ENCODE measurements at places on chromosomes 3 and 15.

- DNase-seq = no peak
Observed at GRCh38 chr3:140164922-140165590, 230.1 kb downstream of the CLSTN2 start.

DNA sequence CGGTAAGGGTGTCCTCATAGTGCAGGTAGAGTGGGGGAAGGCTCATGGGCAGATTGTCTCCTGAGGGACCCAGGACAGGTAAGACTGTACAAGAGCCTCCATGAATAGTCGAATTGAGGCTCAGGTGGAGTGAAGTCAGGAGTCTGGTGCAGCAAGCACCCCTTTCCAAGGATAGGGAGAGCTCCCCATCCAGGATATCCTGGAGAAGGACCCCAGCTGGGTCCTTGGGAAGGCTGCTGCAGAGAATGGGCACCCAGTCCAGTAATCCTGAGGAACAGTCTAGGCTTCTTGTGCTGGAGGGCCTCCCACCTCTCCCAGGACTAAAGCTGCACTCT is 592 bp downstream of the DUOXA2 start:
- DNase-seq = no peak

GRCh38 chr3:12235691-12236090 is 53.2 kb upstream of the PPARG start:
- no peak for DNase-seq

DNA sequence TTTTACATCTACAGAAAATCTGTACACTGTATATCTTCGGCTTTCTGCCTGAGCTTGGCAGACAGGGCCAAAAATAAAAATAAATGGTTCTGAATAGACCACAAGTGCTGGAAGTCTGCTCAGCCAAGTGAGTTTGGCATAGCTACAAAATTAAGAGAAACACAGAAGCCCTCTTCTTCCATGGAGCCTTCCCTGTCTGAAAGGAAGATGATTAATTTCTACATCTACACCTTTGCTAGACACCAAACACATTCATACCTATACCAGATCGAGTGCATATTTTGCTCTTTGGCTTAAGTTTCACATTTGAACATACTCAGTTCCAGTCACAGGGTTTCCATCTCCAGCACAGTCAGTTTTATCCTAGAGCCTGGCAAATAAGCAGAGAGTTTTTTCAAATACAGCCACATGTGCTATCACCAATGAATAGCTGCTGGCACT is 224.6 kb downstream of the GREM1 start:
- DNase-seq = no peak

GRCh38 chr3:34178415-34178814 is 380.0 kb downstream of the PDCD6IP start:
- DNase-seq = no peak

DNA sequence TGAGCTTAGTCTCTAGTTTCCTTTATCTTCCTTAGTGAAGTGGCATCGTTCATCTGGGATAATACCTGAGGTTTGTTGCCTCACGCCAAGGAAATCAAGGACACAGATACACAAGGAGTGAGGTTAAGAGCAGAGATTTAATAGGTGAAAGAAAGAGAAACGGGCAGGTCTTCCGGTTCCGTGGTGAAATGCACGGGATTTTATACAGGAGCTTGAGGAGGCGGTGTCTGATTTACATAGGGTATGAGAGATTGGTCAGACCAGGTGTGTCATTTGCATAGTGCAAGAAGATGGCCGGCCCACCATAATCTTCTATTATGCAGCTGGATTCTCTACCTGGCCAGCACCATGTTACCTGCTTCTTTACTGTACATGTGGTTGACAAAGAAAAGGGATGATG is 17.2 kb downstream of the ARRDC4 start:
- DNase-seq = no peak

- DNase-seq = no peak
Observed at GRCh38 chr15:33581032-33581431, 270.3 kb downstream of the RYR3 start.

DNA sequence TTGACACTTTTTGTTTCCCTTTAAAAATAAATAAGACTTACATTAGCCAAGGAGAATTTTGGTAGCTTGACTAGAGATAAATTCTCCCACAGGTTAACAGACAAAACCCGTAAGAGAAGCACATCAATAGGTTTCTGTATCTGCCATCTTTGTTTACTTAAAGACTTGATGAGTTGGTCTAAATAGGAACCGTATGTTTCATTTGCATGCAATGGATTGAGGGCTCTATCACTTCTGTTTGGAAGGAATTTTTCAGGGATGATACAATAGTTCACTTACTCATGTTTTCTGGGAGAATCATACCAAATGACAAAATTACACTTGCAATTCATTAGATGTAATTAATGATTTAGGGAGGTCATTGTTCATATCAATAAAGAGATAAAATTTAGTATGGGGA is 631.5 kb upstream of the NR2F2 start:
- DNase-seq = no peak

DNA sequence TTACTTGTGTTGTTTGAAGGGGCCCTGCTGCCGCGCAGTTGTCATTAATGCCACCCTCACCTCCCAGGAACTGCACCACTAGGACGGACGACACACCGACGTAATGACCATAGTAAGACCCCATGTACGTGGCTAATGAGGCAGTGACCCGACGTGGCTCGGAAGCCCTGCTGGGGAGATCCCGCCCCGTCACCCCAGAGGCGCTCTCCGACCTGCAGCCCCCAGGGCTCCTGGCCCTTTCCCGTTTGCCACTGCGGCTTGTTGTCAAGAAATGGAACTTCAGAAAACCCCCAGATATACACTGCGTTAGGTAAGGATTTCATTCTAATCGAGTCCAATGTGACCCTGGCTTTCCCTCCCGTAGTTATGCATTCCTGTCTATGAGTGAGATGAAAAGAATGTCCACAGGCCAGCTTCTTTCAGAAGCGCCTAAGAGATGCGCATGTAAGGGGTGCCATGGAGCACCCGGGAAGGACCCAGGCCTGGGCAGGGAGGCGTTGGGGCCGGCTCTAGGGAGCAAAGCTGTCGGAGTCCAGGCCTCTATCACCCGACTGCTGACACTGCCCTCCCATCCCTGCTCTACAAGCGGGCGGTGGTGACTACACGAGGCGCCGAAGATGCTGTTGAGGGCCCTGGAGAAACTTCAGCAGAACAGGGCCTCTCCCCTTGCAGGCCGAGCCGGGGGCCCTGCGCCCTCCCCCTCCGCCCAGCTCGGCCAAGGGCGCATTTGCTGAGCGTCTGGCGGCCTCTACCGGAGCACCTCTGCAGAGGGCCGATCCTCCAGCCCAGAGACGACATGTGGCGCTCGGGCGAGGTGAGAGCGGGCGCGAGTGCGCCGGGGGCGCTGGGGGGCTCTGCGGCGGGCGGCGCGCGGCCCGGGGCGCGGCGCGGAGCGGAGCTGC is at the start of gene GABRA5:
GABRA5 (plus strand) TSS at position 765 of the 902 bp plus-strand sequence. CDS start 2,187 bp downstream, outside the sequence.
- DNase-seq = no peak

DNA sequence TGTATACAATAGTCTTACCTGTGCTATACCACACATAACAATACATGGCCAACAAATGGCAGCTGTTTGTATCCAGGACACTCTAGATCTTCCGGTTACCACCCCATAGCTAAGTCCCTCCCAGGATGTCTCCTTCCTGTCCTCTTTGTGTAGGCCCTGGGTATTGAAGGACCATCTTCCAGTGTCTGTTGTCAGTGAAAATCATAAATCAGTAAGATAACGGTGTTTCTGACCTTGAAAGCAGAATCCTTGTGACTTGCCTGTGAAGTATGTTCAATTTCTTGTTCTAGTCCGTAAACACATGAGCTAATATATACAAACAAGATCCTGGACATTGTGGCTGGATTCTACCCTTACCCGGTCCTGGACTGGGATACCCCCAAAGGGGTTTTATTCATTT is 462.8 kb downstream of the NTRK3 start:
- DNase-seq = no peak

DNA sequence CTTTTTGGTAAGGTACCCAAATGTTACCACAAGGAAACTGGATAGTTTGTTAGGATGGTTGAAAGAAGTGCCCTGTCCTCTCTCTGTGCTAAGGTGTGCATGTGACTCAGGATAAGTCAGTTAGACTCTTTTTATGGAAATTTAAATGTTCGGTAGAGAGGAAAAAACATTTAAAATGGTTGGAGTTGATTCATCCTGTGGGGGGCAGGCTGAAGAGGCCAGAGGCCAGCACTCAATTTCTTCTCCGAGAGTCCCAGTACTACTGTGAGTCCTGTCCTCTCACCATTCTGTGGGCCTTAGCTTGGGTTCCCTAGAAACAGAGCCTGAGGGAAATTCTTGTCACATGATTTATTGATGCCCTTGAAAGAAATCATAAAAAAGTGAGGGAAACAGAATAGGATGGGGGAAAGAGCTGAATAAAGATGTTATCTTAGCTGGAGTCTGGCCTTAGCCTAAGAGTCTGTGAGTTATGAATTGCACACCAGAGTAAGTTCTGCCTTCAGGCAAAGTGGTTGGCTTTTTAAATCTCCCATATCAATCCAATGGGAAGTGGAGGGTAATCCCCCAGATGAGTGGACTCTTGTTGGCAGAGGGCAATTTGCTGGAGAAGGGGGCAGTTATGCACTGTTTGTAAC is 106.5 kb upstream of the GALNT15 start:
- no peak for DNase-seq

DNA sequence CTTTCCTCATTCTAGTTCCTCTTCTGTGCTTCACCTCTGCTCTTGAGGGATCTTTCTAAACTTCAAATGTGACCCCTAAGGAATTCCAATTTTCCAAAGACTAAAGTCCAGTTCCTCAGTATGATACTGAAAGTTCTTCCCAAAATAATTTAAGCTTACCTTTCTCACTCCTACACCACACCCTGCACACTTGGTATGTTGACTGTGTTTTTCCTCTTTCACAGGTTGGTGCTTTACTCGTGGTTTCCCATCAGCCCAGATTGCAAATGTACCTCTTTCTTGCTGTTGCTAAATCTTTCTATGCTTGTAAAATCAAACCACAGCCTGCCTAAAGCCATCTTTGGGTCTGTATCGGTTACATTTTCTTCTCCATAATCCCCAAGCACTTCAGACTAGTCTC is 30.5 kb upstream of the CLDN16 start:
- DNase-seq = no peak

- no peak for DNase-seq
Observed at GRCh38 chr3:18436213-18436612, 11.1 kb upstream of the SATB1 start.

GRCh38 chr3:132432639-132433038 is 15.3 kb downstream of the DNAJC13 start:
- no peak for DNase-seq

GRCh38 chr3:54917174-54917573 is 10.7 kb downstream of the LRTM1 start:
- no peak for DNase-seq

DNA sequence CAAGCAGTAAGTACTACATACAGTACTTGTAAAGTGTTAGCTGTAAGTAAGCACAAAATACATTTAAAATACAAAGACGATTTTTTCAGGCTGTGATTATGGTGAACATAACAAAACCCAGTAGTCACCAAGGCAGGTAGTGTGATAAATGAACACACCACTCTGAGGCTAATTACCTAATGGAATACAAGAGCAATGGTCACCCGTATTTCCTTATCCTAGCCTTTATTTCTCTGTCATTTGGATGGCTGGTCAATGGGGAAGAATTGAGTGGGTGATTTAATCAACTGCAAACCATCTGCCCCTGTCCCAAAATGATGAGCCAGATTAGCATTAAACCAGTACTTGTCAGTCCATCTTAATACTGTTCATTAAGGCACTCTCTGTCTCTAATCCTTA is 89.2 kb upstream of the CGNL1 start:
- DNase-seq = no peak

- no peak for DNase-seq
Observed at GRCh38 chr15:73624530-73624929, 8.7 kb downstream of the NPTN start.

- no peak for DNase-seq
Observed at GRCh38 chr3:106880206-106880605, 497.0 kb upstream of the CCDC54 start.

DNA sequence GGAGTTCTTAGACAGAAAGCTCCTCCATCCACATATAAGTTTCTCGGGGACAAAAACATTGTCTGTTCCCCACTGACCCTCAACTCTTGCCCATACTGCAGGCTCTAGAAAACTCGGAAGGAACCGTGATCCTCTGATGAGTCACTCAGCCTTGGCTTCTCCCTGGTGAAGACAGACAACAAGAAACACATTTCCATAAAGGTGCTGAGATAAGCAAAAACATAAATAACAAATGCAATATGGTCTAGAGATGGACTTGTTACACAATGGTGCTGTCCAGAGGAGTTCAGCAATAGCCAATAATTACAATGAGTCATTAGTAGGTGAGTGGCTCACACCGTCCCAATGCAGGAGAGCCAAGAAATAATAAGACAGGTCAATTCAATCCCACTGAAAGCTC is 43.7 kb downstream of the MAGI1 start:
- no peak for DNase-seq

DNA sequence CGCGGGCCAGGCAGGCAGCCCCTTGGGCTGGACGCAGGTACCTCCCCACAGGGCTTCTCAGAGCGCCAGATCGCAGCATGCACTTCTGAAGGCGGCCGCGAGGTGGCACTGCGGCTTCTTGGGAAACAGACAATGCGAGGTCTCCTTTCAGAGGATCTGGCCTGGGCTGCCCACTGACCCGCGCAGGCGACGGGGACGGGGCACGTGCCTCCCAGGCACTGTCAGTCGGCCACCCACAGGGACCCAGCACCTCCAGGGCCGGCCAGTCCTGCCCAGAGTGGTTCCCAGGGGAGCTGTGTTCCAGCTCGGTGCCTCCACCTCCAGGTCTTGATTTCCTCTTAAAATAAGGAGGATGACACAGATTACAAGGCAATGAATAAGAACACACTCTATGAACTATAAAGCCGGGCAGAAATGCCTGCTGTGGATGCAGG is 24.4 kb upstream of the TXNRD3 start:
- peak; percentile 75 for DNase-seq

DNA sequence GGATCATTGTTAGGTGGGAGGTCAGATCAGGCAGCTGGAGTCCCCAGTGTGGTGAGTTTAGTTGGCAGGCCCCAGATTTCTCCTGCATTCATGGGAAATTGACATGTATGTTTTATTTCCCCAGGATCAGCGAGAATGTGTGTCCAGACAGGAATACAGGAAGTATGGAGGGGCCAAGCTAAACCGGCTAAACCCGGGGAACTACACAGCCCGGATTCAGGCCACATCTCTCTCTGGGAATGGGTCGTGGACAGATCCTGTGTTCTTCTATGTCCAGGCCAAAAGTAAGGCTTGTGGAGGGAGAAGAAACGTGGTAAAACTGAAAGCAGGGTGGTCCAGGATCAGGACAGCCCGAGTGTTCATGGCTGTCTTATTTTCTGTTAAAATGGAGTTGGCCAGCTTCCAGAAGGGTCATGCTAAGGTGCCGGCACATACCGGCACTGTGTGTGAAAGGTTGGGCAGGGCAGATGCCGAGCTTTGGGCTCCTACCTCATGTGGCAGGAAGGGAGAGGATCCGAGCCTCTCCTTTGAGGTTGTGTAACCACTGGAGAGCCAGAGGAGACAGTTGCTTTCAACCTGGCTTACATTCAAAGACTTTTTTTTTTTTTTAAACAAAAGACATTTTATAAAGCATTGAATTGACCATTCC is 83.1 kb downstream of the PGPEP1L start:
- DNase-seq = no peak

GRCh38 chr15:45088801-45089711 is 24.9 kb downstream of the DUOX2 start:
- DNase-seq = no peak

All from effector memory CD8-positive, alpha-beta T cell (primary cell).